ENCODE measurements at places on chromosomes 4 and X.

GRCh38 chr4:173213296-173213695, 44.7 kb downstream of the GALNT7 start:
- no peak for DNase-seq

- DNase-seq: no peak
Measured at GRCh38 chr4:185782523-185782922, 29.5 kb downstream of the SORBS2 start.

GRCh38 chr4:149796381-149796780, 19.3 kb downstream of the IQCM start:
- DNase-seq: no peak

GRCh38 chr4:154120006-154120676, 331.3 kb upstream of the SFRP2 start:
- DNase-seq: no peak

GRCh38 chr4:158543191-158543590, 21.5 kb downstream of the RXFP1 start:
- DNase-seq: no peak

- no peak for DNase-seq
Measured at GRCh38 chr4:127634181-127634580, 1.4 kb downstream of the INTU start.

GRCh38 chrX:148422526-148422925, 77.9 kb upstream of the AFF2 start:
- no peak for DNase-seq

DNA sequence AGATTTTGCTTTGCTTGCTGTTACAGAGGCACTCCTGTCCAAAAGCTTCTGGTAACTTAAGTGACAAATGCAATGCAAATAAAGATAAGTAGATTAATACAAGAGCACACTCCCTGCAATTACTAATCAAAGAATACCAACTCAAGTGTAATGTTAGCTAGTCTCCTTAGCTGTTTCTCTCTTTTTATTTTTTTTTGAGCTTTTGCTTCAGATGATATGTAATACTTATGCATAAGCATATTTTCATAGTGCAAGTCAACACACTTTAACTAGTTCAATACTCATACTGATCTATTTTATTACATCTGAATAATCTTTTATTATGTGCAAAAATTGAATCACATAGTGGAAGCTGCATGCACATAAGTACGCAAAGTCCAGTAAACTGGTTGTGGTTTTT, 2.7 kb downstream of the SLC7A11 start:
- DNase-seq: no peak

Measured in activated CD8-positive, alpha-beta memory T cell treated with anti-CD3 and anti-CD28 coated beads for 4 hours (primary cell).